Keratinocyte (primary cell): ENCODE measurements at places on chromosomes 16 and 17.

DNA sequence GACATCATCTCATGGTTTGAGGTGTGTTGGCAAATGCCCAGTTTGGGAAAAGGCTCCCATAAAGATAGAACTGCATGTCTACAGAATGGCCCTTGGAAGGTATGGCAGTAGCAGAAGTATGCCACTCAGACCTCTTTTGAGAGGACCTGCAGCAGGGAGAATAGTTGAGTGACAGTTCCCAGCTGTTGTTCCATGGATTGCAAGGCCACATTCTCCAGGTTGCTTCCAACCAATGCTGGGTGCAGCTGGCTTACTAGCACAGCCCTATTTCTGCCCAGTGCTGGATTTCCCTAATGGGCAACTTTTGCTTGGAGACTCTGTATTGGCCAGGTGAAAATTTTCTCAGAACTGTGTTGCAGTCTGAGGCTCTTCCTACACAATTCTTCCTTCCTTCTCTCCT is 266.2 kb downstream of the UTP18 start:
- DNase-seq, result no peak

DNA sequence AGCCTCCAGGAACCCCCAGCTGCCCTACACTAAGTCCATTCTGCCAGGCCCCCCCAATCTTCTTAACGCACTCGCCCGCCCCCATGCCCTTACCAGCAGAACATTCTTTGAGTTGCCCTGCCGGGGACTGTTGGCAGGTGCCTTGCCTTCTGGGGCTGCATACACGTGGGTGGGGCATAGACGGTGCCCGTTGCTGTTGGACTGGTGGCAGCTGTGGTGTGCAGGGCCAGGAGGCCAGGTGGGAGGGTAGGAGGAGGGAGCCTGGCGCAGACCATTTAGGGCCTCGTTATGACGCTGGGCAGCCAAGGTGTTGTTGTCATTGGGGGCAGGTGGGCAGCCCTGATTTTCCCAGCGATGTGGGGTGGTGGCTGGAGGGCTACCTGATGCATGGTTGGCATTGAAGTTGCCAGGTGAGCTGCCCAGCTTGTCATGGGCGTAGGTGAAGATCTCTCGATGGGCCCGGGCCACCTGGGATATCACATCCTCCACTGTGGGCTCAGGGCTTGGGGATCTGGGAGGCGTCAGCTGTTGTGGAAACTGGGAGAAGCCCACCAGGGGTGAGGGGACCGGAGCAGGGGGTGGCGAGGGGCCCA is 4.9 kb downstream of the NR1D1 start:
- DNase-seq, result no peak

- no peak for DNase-seq
These were observed 10.1 kb downstream of the MPO start for GRCh38 chr17:58270476-58271215.

GRCh38 chr16:4908854-4909401 is 28.0 kb downstream of the PPL start:
- DNase-seq, result no peak

- no peak for DNase-seq
These were observed 208.3 kb upstream of the N4BP1 start for GRCh38 chr16:48818257-48818656.

DNA sequence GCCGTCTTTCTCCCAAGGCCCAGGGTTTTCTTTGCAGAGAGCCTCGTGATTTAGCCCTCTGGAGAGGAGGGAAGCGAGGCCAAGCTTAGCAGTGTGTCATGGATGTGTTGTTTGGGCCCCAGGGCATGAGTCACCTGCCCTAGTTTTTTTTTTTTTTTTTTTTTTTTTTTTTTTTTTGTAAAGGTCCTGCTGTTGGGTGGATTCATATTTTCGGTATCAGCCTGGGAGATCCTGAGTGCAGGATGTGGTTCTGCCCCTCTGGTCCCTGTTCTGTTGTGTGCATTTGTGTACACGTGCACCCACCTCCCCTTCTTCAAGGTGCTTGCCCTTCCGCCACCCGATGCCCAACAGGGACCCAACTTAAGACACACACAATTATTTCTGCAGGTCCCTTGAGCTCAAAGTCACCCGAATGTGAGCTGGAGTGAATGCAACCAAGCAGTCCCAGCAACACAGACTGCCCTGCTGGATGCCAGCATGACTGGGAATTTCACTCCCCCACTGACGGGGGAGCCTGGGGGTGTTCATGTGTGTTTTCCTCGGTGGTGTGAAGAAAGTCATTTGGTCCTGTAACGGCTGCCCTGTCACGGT is 265.8 kb upstream of the TNRC6C start:
- DNase-seq, result peak; percentile 2

- DNase-seq, result no peak
These were observed 38.2 kb upstream of the PIRT start for GRCh38 chr17:10875984-10876555.
